ENCODE measurements at places on chromosomes 3 and 15.
A peak's percentile ranks its signal among the peaks of the same experiment; 100 is the strongest.

GRCh38 chr3:11581237-11582190, 62.2 kb downstream of the VGLL4 start:
- H3K4me3 ChIP-seq, result no peak overlapping the region
- no peaks in the 10 kb centered on the region for H3K36me3 ChIP-seq
- H3K4me1 ChIP-seq, result no peaks in the 10 kb centered on the region
- no peak for DNase-seq

GRCh38 chr3:113575206-113575605, 42.9 kb downstream of the SIDT1 start:
- H3K36me3 ChIP-seq, result no peaks in the 10 kb centered on the region
- H3K4me1 ChIP-seq, result 0 out of 2 replicates have a peak, but pooled peaks cover 4% of the 10 kb centered on the region
- DNase-seq, result no peak
- no peaks in the 10 kb centered on the region for H3K27me3 ChIP-seq

- no peaks in the 10 kb centered on the region for H3K4me1 ChIP-seq
- no peak overlapping the region for H3K4me3 ChIP-seq
- no peaks in the 10 kb centered on the region for H3K36me3 ChIP-seq
- no peak overlapping the region for H3K27ac ChIP-seq
- no peak for DNase-seq
These were observed 203.5 kb upstream of the NANOGP8 start for GRCh38 chr15:35288580-35288979.

GRCh38 chr3:2303566-2303965, 204.9 kb downstream of the CNTN4 start:
- H3K27ac ChIP-seq, result no peak overlapping the region
- no peaks in the 10 kb centered on the region for H3K4me1 ChIP-seq
- DNase-seq, result peak; percentile 43
- H3K27me3 ChIP-seq, result no peaks in the 10 kb centered on the region
- H3K4me3 ChIP-seq, result no peak overlapping the region

DNA sequence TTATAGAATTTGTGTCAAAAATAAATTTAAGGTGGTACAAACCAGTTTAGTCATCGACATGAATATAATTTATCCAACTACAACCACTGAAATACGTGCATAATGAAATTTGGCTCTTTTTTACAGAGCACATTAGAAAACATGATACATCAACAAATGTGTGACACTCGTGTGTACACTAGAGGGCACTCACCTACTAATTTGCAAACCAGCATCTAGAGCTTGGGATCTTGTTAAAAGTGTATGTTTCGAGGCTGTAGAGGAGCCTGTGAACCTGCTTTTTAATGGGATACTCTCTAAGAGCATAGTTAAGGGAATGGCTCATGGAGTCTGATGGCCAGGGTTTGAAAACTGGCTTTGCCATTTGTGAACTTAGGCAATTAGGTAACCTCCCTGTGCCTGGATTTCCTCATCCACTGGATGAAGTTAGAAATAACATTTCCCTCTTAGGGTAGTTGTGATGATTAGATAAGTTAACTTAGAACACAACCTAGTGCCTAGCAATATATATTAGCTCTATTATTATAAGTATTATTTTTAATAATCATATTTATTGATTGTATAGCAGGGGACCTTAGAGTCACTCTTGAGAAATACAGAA, 8.8 kb upstream of the CPOX start:
- no peak overlapping the region for H3K27ac ChIP-seq
- no peaks in the 10 kb centered on the region for H3K27me3 ChIP-seq
- peaks cover 26% of the 10 kb centered on the region for H3K4me1 ChIP-seq
- H3K36me3 ChIP-seq, result no peaks in the 10 kb centered on the region
- H3K4me3 ChIP-seq, result no peak overlapping the region

- no peaks in the 10 kb centered on the region for H3K27me3 ChIP-seq
- no peaks in the 10 kb centered on the region for H3K36me3 ChIP-seq
- H3K27ac ChIP-seq, result no peak overlapping the region
- H3K4me1 ChIP-seq, result no peaks in the 10 kb centered on the region
- no peak overlapping the region for H3K4me3 ChIP-seq
These were observed 122.7 kb downstream of the WNT5A start for GRCh38 chr3:55364421-55364820.

DNA sequence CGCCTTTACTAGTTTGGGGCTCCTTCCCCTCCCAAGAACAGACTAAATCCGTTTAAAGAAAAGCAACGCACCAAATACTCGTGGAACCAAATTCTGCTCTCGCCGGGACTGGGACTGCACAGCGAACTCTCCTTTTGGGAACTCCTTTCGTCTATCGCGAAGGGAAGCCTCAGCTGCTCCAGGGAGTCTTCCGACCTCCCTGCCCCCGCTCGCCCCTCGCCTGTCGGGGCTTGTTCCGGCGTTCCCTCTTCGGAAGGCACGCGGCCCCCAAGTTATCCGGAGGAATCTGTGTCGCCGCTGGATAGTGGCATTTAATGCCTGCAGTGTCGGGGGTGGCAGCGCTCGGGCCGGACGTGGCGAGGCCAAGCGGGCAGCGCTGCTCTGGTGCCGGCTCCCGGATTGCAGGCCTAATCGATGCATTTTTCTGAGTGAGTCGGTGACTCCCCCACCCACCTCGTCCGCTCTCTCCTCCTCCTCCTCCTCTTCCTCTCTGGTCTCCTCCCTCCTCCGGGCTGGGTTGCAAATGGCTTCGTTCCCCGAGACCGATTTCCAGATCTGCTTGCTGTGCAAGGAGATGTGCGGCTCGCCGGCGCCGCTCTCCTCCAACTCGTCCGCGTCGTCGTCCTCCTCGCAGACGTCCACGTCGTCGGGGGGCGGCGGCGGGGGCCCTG, at the start of gene TRIM71:
Gene TRIM71, plus strand, starts transcription at position 440 of the 671 bp plus-strand sequence. Its CDS starts 84 bp downstream, at position 524.
- H3K4me3 ChIP-seq, result no peak within 1 kb of the TSS
- no peaks in the 10 kb centered on the region for H3K36me3 ChIP-seq
- no peaks in the 10 kb centered on the region for H3K4me1 ChIP-seq
- no peak within 1 kb of the TSS for H3K27ac ChIP-seq
- no peak for DNase-seq

DNA sequence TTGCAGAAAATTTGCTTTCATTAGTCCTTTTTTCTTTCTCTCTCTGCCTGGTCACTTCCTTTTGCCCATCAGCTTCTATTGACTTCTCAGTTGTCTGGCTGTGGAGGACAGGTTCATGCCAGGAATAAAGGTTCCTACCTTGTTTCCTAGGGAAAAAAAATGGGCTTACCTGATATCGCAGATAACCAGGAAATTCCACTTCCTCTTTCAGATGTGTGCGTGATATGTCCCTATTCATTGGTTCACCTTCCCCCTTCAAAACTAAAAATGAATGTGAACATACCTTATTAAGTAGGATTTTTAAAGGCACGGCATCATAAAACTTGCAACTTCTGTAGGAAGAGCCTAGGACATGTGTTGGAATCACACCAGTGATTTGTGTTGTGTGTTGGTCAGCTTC, 120.0 kb upstream of the FGF7 start:
- no peak overlapping the region for H3K27ac ChIP-seq
- H3K36me3 ChIP-seq, result no peaks in the 10 kb centered on the region
- peaks cover 37% of the 10 kb centered on the region for H3K4me1 ChIP-seq
- no peaks in the 10 kb centered on the region for H3K27me3 ChIP-seq

DNA sequence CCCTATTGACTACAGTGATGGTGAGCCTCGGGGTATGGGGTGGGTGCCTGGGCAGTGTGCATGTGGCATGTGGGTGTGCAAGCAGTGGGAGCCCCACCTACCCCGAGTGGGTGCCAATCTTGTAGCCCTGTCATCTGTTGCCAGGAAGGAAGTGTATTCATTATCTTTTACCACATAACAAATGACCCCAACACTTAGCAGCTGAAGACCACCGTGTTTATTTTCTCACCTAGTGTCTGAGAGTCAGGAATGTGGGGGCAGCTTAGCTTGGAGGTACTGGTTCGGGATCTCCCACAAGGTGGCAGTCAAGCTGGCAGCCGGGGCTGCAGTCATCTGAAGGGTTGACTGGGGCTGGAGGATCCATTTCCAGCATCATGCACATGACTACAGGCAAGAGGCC, 21.7 kb downstream of the XYLB start:
- no peaks in the 10 kb centered on the region for H3K4me1 ChIP-seq
- H3K27me3 ChIP-seq, result no peaks in the 10 kb centered on the region
- no peak overlapping the region for H3K27ac ChIP-seq
- DNase-seq, result no peak
- no peaks in the 10 kb centered on the region for H3K36me3 ChIP-seq

DNA sequence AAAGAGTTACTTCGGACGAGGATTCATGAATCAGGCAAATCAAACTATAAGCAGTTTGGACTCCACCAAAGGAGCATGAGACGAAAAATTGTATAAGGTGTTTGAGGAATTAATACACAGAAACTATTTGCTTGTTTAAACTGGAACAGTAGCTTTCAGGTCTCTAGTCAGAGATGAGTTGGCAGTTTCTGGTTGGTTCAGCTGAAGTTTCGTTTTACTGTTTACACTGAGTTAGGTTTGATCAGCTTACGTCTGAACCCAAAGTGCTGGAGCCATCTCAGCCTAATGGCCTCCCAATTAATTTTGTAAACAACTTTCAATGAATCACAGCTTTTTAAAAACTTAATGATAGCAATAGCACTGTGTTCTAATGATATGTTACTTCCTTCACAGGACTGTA, 703.7 kb downstream of the NLGN1 start:
- H3K4me3 ChIP-seq, result no peak overlapping the region
- no peak overlapping the region for H3K27ac ChIP-seq
- peaks cover 6% of the 10 kb centered on the region for H3K4me1 ChIP-seq
- no peaks in the 10 kb centered on the region for H3K36me3 ChIP-seq
- DNase-seq, result peak; percentile 56

GRCh38 chr3:19147905-19148767, at the start of gene KCNH8:
TSS of gene KCNH8 (plus strand) at chr3:19148510. CDS start at chr3:19148720, 210 bp downstream.
- H3K27me3 ChIP-seq, result peaks cover 17% of the 10 kb centered on the region
- peak within 1 kb of the TSS; percentile 70 for H3K27ac ChIP-seq
- H3K4me3 ChIP-seq, result peak within 1 kb of the TSS; percentile 72
- no peak for DNase-seq
- H3K36me3 ChIP-seq, result no peaks in the 10 kb centered on the region
- no peaks in the 10 kb centered on the region for H3K4me1 ChIP-seq

DNA sequence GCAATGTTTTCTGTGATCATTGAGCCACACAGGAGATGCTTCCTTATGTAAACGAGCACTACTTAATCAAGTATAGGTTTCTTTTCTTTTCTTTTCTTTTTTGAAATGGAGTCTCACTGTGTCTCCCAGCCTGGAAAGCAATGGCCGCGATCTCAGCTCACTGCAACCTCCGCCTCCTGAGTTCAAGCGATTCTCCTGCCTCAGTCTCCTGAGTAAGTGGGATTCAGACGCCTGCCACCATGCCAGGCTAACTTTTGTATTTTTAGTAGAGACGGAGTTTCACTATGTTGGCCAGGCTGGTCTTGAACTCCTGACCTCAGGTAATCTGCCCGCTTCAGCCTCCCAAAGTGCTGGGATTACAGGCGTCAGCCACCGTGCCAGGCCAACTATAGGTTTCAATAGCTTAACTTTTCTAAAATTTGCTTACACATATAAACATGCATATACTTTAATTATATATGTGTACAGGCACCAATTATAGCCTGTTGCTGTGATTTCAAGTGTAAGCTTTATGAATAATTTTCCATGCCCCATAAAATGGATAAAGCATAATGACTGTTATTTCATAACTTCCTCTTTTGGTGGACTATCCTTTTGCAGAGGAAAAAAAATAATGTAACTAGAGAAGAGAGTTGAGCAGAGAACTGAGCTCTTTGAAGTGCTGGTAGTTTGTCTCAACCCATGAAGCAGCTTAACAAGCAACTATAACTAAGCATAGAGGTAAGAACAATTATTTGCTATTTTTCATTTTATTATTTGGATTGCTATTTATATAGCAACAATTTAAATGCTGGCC, 24.8 kb upstream of the MBNL1 start:
- DNase-seq, result no peak
- H3K36me3 ChIP-seq, result no peaks in the 10 kb centered on the region
- H3K27me3 ChIP-seq, result peaks cover 18% of the 10 kb centered on the region
- peak overlapping the region; percentile 6 for H3K27ac ChIP-seq
- peaks cover 34% of the 10 kb centered on the region for H3K4me1 ChIP-seq

DNA sequence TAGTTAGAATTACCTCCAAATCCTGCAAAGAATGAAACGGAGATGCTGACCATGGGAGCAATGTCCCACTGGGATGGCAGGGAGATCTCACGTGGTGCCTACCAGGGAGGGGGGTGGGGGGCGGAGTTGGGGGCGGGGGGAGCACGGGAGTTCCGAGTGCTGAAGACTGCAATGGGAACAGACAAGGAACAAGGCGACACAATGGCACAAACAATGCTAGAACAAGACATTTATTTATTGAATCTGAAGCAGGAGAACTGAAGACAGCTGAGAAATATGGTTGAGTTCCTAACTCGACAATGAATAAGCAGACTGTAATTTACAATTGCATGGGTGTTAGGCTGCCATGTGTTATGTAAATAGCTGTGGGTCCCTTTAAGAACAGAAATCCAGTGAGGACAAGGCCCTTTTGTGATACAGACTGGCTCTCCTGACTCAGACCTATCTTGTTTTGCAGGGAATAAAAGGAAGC, 91.2 kb downstream of the AQP9 start:
- H3K27ac ChIP-seq, result no peak overlapping the region
- no peak for DNase-seq
- H3K36me3 ChIP-seq, result no peaks in the 10 kb centered on the region
- no peak overlapping the region for H3K4me3 ChIP-seq
- H3K4me1 ChIP-seq, result peaks cover 13% of the 10 kb centered on the region

DNA sequence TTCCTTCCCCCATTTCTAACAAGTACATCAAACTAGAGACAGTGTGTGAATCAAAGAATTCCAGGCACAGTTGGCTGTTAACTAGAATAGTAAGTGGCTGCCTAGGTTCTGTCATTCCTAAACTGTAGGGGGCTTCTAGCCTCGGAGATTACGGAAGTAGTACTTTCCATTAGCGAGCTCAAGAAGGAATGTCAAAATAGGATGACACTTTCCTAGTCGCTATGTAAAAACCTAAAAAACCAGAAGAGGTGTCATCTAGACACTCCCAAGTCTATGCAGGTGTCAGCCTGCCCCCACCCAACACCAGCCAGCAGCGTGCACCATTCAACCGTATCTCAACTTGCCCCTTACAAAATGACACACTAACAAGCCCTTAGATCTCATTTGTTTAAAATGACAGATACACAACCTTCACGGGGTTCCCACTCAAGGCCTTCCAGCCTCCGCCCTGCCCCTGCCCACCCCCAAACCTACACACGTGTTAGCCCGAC, 874 bp downstream of the INO80 start:
- H3K36me3 ChIP-seq, result no peaks in the 10 kb centered on the region
- no peak for DNase-seq
- peak overlapping the region; percentile 99 for H3K4me3 ChIP-seq
- peaks cover 5% of the 10 kb centered on the region for H3K4me1 ChIP-seq
- H3K27me3 ChIP-seq, result no peaks in the 10 kb centered on the region

DNA sequence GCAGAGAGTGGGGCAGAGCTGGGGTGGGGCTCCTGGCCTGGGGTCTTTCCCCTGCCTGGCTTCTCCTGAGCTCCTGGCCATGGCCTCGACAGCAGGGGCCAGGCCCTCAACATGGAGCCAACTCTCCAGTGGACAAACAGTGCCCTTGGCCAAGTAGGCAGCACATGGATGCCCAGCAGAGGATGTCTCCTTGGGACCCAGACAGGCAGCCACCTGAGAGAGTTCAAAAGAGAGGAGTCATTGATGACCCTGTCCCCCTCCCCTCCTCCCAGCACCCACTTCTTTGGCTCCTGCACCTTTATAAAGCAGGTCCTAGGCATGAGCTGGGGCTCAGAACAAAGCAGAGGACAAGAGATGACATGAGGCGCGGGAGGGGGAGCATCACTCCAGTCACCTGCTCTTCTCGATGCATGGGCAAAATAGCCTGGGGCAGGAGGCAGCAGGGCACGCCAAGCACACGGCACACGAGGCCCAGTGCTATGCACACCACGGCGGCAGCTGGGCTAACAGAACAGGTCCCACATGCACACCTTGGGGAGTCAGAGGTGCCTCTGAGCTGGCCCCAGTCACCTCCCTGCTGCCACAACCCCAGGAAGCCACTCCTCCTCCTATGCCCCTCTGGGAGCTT, 27.4 kb downstream of the SHISA5 start:
- DNase-seq, result no peak
- H3K36me3 ChIP-seq, result no peaks in the 10 kb centered on the region
- H3K27ac ChIP-seq, result no peak overlapping the region
- peaks cover 17% of the 10 kb centered on the region for H3K4me1 ChIP-seq
- H3K4me3 ChIP-seq, result no peak overlapping the region
